ENCODE measurements at places on chromosomes 2 and 18.

DNA sequence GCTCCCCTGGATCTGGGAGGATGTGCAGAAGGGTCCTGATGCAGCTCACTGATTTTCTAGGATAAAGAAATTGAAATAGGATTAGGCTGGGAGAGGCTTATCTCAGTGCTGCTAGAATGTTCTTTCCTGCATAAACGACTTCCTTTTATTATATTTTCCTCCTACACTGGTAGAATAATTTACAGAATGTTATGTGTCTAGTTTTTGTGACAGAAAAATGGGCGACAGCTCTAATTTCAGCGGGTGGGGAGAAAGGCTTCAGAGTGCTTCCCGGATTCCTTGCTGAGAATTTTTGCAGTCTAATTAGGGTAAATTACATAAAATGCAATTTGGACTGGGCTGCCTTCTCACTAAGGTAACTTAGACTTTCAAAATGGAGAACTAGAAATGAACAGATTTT, 66.2 kb downstream of the SKA1 start:
- H3K27ac ChIP-seq: no peak overlapping the region
- H3K36me3 ChIP-seq: no peaks in the 10 kb centered on the region
- no peak overlapping the region for H3K4me3 ChIP-seq
- H3K27me3 ChIP-seq: no peaks in the 10 kb centered on the region
- no peak for DNase-seq
- no peaks in the 10 kb centered on the region for H3K4me1 ChIP-seq

- H3K4me3 ChIP-seq: no peak overlapping the region
- no peaks in the 10 kb centered on the region for H3K27me3 ChIP-seq
- DNase-seq: no peak
- peaks cover 6% of the 10 kb centered on the region for H3K4me1 ChIP-seq
- H3K36me3 ChIP-seq: no peaks in the 10 kb centered on the region
Measured at GRCh38 chr2:115199966-115200365, 757.5 kb downstream of the DPP10 start.

GRCh38 chr2:226983895-226984749, 148.3 kb downstream of the RHBDD1 start:
- no peak overlapping the region for H3K4me3 ChIP-seq
- no peaks in the 10 kb centered on the region for H3K36me3 ChIP-seq

- H3K27me3 ChIP-seq: no peaks in the 10 kb centered on the region
- no peak for DNase-seq
Measured at GRCh38 chr2:127326289-127326945, 32.5 kb upstream of the ERCC3 start.

DNA sequence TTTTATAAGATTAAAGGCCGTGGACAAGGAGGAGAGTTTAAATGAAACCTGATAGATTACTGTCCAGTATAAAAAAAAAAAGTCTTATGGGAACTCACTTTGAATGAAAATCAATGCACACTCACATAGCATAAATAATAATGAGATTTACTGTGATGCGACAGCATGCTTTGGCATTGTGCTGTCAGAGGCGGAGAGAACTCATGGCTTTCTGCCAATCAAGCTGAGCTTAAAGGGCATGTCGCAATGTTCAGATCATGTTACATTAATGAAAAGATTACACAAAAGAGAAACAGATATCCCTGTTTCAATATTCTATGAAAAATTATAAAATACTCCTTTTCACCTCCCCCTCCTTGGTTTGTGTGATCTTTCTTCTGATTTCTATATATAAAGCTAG, 310.8 kb downstream of the ERBB4 start:
- no peaks in the 10 kb centered on the region for H3K27me3 ChIP-seq
- H3K4me3 ChIP-seq: no peak overlapping the region
- no peaks in the 10 kb centered on the region for H3K36me3 ChIP-seq
- no peak for DNase-seq
- no peak overlapping the region for H3K27ac ChIP-seq
- H3K4me1 ChIP-seq: no peaks in the 10 kb centered on the region

DNA sequence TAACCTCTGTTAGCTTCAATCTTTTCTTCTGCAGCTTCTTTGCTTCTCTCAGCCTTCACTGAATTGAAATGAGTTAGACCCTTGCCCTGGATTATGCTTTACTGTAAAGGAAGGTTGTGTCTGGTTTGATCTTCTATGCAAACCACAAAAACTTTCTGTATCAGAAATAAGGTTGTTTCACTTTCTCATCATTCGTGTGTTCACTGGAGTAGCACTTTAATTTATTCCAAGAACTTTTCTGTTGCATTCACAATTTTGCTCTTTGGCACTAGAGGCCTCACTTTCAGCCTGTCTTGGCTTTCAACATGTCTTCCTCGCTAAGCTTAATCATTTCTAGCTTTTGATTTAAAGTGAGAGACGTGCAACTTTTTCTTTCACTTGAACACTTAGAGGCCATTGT, 365.3 kb downstream of the TDRD15 start:
- DNase-seq: no peak
- H3K4me1 ChIP-seq: no peaks in the 10 kb centered on the region
- no peaks in the 10 kb centered on the region for H3K27me3 ChIP-seq
- no peak overlapping the region for H3K27ac ChIP-seq
- no peak overlapping the region for H3K4me3 ChIP-seq
- no peaks in the 10 kb centered on the region for H3K36me3 ChIP-seq

GRCh38 chr2:122927197-122927596, 1097.9 kb upstream of the CNTNAP5 start:
- no peak for DNase-seq
- H3K36me3 ChIP-seq: no peaks in the 10 kb centered on the region
- no peaks in the 10 kb centered on the region for H3K27me3 ChIP-seq
- H3K4me1 ChIP-seq: peaks cover 12% of the 10 kb centered on the region

DNA sequence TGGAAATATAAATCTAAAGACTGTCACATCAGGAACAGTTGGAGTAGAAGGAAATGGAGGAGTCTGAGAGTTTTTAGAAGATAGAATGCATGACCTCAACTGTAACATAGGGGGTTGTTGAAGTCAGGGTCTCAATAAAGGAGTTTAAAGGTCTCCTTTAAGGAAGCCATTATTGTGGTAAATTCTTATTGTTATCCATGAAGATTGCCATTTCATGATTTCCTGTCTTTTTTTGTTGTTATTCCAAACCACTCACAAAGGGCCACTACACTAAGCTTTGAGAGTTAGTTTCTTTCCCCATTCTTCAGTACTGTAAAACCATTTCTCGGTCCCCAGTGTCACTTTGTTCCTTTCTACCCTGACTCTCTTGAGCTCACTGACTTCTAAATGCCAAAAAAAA, 134.0 kb downstream of the DTNA start:
- H3K36me3 ChIP-seq: peaks cover 6% of the 10 kb centered on the region
- no peak for DNase-seq
- H3K27me3 ChIP-seq: no peaks in the 10 kb centered on the region
- no peak overlapping the region for H3K4me3 ChIP-seq

GRCh38 chr2:166419616-166419934, 43.8 kb upstream of the SCN9A start:
- no peaks in the 10 kb centered on the region for H3K27me3 ChIP-seq
- no peaks in the 10 kb centered on the region for H3K36me3 ChIP-seq
- no peak overlapping the region for H3K4me3 ChIP-seq
- H3K27ac ChIP-seq: no peak overlapping the region

- DNase-seq: no peak
- H3K27ac ChIP-seq: peak overlapping the region; percentile 37
- no peaks in the 10 kb centered on the region for H3K27me3 ChIP-seq
Measured at GRCh38 chr2:31238126-31238905, 4.4 kb downstream of the EHD3 start.

GRCh38 chr18:55054021-55054990, 95.0 kb upstream of the CCDC68 start:
- H3K27ac ChIP-seq: no peak overlapping the region
- H3K27me3 ChIP-seq: no peaks in the 10 kb centered on the region
- no peak overlapping the region for H3K4me3 ChIP-seq

- H3K27ac ChIP-seq: no peak overlapping the region
- DNase-seq: no peak
- H3K27me3 ChIP-seq: no peaks in the 10 kb centered on the region
- no peaks in the 10 kb centered on the region for H3K4me1 ChIP-seq
- H3K4me3 ChIP-seq: no peak overlapping the region
Measured at GRCh38 chr2:33014268-33014667, 67.5 kb downstream of the LTBP1 start.

- H3K27ac ChIP-seq: no peak overlapping the region
- no peak for DNase-seq
- no peaks in the 10 kb centered on the region for H3K27me3 ChIP-seq
- no peaks in the 10 kb centered on the region for H3K4me1 ChIP-seq
- H3K36me3 ChIP-seq: no peaks in the 10 kb centered on the region
- no peak overlapping the region for H3K4me3 ChIP-seq
Measured at GRCh38 chr2:184452907-184453306, 145.4 kb upstream of the ZNF804A start.

DNA sequence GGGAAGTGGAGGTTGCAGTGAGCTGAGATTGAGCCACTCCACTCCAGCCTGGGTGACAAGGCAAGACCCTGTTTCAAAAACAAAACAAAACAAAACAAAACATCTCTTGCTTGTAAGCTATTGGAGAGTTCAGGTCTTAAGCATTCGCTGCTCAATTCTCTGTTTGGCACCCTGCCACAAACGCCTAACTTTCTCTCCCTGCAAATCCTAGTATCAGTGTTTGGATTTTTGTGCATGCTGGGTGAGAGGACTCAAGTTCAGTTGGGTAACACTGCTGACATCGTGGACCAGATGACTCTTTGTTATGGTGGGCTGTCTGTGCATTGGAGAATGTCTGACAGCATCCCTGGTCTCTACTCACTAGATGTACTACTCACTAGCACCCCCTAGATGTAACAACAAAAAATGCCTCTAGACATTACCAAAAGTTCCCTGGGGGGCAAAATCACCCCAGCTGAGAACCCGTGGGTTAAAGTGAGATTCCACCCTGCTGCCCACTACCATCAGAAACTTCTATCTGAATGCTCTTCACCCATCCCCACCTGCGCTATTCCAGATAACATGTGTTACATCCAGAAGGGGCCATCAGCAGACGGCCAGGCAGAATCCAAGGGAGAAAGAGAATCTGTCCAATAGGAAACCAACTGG, 50.9 kb downstream of the CACNB4 start:
- DNase-seq: no peak
- no peaks in the 10 kb centered on the region for H3K36me3 ChIP-seq
- H3K4me3 ChIP-seq: no peak overlapping the region
- no peaks in the 10 kb centered on the region for H3K27me3 ChIP-seq

DNA sequence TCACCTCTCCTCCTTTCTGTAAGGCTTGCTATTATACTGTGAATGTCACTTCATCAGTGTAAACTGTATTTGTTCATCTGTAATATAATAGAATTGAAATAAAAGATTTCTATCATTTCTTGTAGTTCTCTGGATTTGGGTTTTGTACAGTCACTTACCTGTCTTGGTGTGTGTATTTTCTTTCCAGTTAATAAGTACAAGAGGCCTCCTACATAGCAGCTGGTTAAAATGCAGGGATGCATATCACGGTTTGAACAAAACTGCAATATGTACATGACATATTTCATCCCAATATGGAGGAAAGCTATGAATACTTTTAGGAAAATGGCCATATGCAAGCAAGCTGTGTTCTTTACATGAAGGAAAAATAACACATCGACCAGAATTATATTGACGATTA, 5.4 kb upstream of the STAT1 start:
- peaks cover 21% of the 10 kb centered on the region for H3K4me1 ChIP-seq
- H3K36me3 ChIP-seq: no peaks in the 10 kb centered on the region
- H3K27ac ChIP-seq: peak overlapping the region; percentile 90

- no peaks in the 10 kb centered on the region for H3K27me3 ChIP-seq
- peaks cover 2% of the 10 kb centered on the region for H3K4me1 ChIP-seq
- no peak overlapping the region for H3K27ac ChIP-seq
- no peak overlapping the region for H3K4me3 ChIP-seq
Measured at GRCh38 chr2:234829074-234829455, 122.8 kb upstream of the SH3BP4 start.

GRCh38 chr2:69945941-69946340, 15.5 kb downstream of the ASPRV1 start:
- H3K36me3 ChIP-seq: no peaks in the 10 kb centered on the region
- no peak for DNase-seq
- H3K4me3 ChIP-seq: no peak overlapping the region
- H3K27ac ChIP-seq: no peak overlapping the region
- peaks cover 4% of the 10 kb centered on the region for H3K4me1 ChIP-seq
- peaks cover 17% of the 10 kb centered on the region for H3K27me3 ChIP-seq

DNA sequence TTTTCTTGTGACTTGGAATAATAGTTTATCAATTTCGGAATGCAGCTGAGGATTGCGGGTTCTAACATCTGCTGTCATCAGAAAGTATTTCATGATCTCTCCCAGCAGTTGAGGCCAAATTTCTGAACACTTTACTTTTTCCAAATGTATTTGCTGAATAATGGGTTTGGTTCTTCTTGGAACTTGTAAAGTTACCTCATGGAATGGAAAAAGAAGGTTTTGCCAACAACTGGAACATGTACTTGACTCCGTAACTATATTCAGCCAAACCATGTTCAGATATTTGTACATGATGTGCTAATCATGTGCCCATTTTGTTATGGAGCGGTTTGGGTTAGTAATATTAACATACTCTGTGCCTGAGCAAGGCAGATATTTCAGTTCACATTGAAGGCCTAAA, 119.6 kb downstream of the LCLAT1 start:
- no peak overlapping the region for H3K4me3 ChIP-seq
- no peaks in the 10 kb centered on the region for H3K27me3 ChIP-seq
- no peak overlapping the region for H3K27ac ChIP-seq
- no peak for DNase-seq
- H3K4me1 ChIP-seq: peaks cover 10% of the 10 kb centered on the region
- no peaks in the 10 kb centered on the region for H3K36me3 ChIP-seq

DNA sequence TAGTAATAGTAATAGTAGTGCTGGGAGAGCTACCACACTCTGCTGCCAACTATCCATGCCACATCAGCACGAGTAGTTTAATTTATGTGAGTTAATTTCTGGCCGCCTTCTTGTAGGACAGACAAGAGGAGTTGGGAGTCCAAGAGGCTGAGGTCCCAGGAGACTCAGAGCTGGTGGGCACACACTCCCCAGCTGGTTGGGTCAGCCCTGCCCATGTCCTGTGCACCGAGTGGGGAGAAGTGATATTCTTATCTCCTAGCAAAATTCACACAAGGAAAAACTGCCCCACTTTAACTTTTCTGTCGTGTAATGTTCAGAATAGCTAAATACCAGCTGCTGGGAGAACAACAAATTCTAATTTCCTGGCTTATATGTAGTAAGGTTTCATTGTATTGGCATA, 15.2 kb upstream of the MAP4K4 start:
- no peak overlapping the region for H3K27ac ChIP-seq
- H3K4me1 ChIP-seq: no peaks in the 10 kb centered on the region
- no peak for DNase-seq
- no peaks in the 10 kb centered on the region for H3K36me3 ChIP-seq
- H3K27me3 ChIP-seq: no peaks in the 10 kb centered on the region

- H3K4me1 ChIP-seq: peaks cover 18% of the 10 kb centered on the region
- H3K36me3 ChIP-seq: no peaks in the 10 kb centered on the region
- no peaks in the 10 kb centered on the region for H3K27me3 ChIP-seq
- no peak overlapping the region for H3K27ac ChIP-seq
- DNase-seq: no peak
Measured at GRCh38 chr2:6826081-6826913, 39.4 kb downstream of the CMPK2 start.

GRCh38 chr2:19124135-19124534, 234.3 kb downstream of the OSR1 start:
- H3K27ac ChIP-seq: no peak overlapping the region
- no peaks in the 10 kb centered on the region for H3K36me3 ChIP-seq
- no peaks in the 10 kb centered on the region for H3K27me3 ChIP-seq

GRCh38 chr2:161004379-161004778, 155.8 kb upstream of the TANK start:
- no peak overlapping the region for H3K27ac ChIP-seq
- H3K27me3 ChIP-seq: no peaks in the 10 kb centered on the region
- no peak overlapping the region for H3K4me3 ChIP-seq

- H3K27ac ChIP-seq: no peak overlapping the region
- H3K4me3 ChIP-seq: no peak overlapping the region
- no peak for DNase-seq
- no peaks in the 10 kb centered on the region for H3K36me3 ChIP-seq
Measured at GRCh38 chr18:30106356-30106755, 936.2 kb downstream of the DSC3 start.
